ENCODE measurements at places on chromosomes 6 and 20.

GRCh38 chr6:7684076-7684475, 41.8 kb upstream of the BMP6 start:
- DNase-seq, result no peak

- no peak for DNase-seq
Observed at GRCh38 chr20:54214566-54214965, 6.7 kb downstream of the PFDN4 start.

DNA sequence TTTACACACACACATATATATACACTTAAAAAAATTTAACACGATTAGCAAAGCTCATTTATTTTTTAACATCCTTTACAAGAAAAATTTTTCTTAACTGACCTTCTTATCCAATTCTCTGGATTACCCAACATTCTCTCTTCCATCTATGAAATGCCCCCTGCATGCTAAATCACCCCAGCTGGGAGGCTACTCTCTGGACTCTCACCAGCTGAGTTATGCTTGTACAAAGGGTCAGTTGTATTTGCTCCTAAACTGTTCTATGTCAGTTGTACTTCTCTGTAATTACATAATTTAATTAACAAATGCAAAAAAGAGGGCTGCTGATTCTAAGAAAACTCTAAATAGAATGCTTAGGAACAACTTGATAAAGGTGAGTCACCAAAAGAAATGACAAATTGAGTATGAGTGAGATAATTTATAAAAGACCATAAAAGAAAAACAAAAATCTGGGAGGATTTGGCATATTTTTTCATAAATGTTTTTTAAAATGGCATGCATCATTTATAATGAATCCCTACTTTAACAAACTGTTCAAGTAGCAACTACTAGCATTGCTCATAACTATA, 120.5 kb downstream of the KIF13A start:
- peak; percentile 58 for DNase-seq

GRCh38 chr20:2751878-2752566, 48.4 kb downstream of the CPXM1 start:
- no peak for DNase-seq

DNA sequence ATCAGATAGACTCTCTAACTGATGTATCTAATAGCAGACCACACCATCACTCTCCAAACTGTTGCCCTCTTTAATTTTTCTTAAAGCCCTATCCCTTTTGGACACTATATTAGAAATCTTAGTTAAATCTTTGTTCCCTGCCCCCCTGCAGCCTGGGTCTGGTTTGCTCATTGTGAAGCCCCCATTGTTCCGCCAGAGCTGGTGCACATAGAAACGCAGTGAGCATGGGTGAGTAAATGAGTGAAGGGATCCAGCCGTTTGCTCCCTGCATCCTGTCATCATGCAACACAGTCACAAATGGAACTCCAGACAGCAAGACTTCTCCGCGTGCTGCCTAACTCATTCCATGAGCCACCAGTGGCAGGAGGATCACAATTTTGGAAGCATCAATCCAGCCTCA, 402.5 kb downstream of the PREX1 start:
- DNase-seq, result no peak

GRCh38 chr6:21053612-21054011, 519.4 kb downstream of the CDKAL1 start:
- no peak for DNase-seq

DNA sequence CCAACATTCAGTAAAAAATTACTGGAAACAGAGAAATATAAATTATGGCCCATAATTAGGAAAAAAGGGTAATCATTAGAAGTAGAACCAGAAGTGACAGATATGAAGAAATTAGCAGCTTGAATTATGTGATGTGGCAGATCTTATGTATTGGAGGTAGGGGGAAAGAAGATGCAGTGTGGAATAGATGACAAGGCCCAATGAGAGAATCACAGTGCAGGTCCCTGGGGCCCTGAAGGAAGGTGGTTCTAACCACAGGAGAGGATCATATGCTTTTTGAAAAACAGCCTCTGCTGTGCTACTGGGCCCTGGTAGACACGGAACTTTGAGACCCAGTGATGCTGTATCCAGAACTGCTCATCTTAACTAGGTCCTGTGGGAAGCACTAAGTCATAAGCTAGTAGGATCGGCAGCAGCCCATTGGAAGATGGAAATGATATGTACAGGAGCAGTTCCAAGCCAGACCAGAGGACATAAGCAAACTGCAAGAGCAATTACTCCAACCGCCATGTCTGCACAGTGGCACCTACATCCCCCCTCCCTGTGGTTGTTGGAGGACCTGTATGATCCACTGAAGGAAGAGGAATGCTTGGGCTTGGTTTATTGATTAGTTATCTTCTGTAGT, 14.2 kb downstream of the HEBP2 start:
- no peak for DNase-seq

GRCh38 chr20:64055893-64056638, 6.6 kb upstream of the SOX18 start:
- DNase-seq, result no peak

- DNase-seq, result no peak
Observed at GRCh38 chr6:109478841-109479624, 4.0 kb downstream of the ZBTB24 start.

DNA sequence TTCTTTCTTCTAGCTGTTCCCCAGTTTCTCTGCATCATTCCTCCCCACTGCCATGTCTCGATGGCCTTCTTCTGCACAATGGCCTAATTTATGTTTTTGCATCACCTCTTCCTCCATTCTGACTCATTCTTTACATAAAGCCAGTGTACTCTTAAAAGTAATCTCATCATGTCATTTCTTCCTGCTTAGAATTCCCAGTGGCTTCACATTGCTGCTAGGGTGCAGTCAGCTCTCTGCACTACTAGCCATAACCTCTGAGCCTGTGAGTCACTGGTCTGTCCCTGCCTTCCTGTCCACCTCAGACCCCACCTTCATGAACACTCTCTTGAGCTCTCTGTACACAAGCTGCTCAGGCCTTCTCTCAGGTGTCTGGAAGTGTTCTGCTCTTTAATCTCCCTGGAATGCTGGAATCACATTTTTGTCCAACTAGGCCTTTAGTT, 24.1 kb upstream of the TRIM27 start:
- no peak for DNase-seq

GRCh38 chr6:13457577-13457976, 29.8 kb downstream of the GFOD1 start:
- DNase-seq, result no peak

DNA sequence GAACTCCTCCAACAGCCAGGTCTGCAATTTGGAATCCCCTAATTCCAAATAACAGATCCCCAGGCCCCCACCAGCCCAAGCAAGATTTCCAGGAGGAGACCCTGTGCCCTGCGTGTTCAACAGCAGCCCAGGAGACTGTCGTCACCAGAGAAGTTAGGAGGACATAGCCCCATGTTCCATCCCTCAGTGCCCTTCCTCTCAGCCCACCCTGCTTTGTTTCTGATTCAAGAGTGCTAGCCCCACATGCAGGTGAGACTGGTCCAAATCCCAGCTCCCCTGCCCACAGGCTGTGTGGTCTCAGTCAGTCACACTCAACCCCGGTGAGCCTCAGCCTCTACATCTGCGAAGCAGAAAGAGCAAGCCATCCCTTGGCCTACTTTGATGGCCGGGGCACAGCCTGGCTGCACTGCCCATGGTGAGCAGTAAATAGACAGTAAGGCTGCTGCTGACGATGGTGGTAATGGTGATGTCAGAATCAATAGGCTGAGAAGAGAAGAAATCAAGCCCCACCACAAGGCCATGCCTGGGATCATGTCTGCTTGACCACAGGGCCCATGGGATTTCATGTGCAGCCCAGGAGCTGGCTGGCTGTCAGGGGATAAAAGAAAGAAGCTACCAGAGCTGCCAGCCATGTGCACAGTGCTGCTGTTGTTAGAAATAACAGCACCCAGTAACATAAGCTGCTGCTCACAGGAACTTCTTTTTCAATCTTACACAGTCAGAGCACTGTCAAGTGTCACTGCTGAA, 51.5 kb upstream of the NXT1 start:
- no peak for DNase-seq

DNA sequence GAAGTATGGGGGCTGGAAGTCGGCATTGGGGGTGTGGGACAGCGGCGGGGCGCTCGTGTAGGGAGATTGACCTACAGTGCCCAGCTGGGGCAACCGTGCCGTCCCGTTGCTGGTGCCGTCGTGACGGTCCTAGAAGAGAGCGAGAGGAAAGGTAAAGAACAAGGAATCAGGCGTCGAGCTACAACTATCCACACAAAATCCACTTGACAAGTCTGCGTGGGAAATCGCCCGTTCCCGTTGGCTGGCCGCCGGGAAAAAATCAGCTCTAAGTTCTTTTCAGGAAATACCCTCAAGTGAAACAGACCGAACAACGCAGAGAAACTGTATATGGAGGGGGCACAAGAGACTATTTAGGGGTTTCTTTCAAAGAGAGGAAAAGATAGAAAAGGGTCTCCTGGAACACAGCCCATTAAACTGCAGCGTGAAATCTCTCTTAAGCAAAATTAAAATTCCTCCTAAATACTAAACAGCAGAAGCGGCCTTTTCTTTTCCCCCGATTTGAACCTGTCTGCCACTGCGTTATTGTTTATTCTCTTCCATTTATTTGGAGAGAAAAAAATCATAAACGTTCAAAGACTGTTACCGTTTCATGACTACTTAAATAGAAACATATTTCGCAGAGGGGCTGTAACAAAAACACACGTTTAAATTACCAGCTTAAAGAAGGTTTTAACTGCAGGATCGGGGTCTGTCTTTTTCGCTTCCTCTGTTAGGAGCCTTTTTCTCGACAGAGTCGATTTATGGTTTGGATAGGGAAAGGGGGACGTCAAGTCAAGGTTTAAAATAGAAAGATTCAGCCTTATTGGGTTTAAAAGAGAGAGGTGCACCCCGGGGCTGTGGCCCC, 4.4 kb downstream of the TFAP2A start:
- DNase-seq, result no peak

DNA sequence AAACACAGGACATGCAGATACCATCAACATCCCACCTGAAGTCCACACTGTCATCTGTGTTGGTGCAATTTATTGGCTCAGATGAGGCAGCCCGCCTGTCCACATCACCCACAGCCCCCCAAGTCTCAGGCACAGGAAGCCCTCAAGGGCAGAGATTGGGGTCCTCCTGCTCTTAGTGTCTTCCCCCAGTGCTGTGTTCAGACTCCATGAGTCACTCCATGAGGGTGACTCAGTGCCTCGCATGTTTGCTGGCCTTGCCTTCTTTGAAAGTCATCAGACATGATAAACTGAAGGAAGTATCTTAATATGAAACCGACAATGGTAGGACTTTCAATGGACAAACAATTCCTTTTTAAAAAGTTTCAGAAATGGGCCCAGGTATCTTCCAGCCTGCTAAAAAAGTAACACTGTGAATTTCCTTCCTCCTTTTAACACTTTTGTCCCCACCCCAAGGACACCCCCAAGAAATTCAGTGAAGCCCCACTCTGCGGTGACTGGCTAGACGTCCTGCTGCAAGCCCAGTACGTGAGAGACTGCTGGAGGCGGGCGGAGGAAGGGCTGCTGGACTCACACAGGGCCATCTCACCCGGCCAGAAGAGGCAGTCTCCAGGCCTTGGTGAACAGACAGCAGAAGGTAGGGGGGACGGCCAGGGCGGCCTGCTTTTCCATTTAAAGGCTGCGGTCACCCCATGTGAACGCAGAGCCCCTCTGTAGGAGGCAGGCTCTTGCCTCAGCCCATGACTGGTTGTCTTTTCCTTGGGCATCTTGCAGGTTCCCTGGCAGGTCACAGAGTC, 43.0 kb upstream of the KCNK16 start:
- DNase-seq, result no peak

DNA sequence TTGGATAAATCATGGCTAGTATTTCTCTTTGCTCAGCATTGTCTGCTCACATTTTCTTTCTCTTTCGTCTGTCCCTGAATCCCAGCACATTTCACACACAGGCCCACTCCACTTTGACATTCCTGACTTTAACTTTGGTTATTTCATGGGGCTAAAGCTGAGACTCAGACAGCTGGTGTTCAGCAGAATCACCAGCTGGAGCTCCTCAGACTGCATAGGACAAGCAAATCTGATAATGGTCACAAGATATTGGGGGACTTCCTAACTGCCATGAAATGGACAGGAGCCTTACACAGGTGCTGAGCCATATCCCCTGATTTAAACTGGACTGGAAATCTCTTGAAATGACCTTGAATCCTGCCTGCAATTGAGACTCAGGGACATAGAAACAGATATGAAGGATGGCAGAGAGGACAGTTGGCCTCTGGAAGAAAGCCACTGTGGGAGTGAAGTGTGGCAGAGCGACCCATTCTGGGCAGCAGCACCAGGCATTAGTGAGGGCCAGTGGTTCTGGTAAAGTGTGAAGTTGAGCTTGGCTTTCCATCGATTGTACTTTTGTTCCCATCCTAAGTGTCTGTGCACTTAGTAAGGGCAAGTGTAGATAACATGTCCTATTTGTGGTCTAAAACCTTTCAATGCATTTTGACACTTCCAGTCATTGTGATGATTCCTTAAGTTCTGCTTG, 10.0 kb upstream of the IFNGR1 start:
- no peak for DNase-seq

- DNase-seq, result peak; percentile 59
Observed at GRCh38 chr20:3209257-3209945, at the start of gene ITPA. Gene ITPA, plus strand, starts transcription at chr20:3209498. Its CDS starts 54 bp downstream, at chr20:3209552.

GRCh38 chr6:7489376-7489775, 52.1 kb upstream of the DSP start:
- no peak for DNase-seq
